ENCODE measurements at places on chromosomes 3 and 15.

DNA sequence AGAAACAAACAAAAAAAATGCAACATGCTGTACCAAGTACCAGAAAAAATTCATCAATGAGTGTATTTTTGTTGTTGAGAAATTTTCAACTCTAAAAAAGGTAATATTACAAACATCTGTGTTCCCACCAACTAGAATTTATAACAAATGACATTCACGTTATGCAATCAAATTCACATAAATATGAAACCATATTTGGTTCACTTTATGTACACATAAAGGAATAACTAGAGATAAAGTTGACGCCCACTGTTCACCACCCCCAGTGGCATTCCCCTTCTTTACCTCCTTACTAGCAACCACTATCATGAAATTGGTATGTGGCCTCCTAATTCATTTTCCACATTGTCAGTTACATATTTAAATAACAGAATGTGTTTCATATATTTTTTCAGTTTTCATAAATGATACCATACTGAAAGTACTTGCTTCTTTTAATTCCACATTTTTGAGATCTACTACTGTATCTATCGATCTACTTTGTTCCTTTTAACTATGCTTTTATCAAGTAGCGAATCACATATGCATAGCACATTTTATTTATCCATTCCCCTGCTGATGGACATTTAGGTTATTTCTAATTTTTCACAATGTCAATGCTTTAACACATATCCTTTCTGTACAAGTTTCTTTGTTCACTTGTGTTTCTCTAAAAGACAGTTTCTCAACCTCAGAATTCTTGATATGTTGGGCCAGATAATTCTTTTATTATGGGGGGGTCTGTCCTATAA lies 34.5 kb downstream of the TBC1D5 start:
- no peak for DNase-seq

DNA sequence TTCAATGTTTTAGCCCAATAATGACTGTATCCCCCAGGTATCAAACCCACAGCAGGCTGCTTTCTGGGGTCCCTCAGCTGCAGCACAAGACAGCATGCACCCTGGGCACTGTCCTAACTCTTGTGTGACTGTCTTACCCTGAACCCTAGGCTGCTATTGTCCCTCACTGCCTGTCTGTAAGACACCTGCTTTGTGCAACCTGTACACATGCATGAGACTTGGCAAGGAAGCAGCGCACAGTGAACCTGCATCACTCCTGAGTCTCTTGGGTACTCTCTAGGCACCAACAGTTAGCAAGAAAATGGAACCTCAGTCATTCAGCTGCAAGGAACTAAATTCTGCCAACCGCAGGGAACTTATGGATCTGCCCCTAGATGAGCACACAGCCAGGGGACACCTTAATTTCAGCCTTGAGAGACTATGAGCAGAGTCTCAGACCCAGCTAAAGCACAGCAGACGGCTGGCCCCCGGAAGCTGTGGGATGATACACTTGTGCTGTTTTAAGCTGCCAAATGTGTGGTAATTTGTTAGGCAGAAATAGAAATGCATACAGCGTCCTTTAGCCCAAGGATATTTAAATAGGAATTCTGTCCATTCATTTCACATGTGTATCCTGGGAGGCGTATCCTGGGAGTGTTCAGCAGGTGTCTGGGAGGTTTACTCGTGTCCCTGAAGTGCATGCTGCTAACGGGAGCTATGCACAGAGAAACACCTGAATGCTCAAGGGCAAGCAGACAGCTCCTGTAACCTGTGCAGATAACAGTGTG lies 223.8 kb downstream of the KLF13 start:
- no peak for DNase-seq

DNA sequence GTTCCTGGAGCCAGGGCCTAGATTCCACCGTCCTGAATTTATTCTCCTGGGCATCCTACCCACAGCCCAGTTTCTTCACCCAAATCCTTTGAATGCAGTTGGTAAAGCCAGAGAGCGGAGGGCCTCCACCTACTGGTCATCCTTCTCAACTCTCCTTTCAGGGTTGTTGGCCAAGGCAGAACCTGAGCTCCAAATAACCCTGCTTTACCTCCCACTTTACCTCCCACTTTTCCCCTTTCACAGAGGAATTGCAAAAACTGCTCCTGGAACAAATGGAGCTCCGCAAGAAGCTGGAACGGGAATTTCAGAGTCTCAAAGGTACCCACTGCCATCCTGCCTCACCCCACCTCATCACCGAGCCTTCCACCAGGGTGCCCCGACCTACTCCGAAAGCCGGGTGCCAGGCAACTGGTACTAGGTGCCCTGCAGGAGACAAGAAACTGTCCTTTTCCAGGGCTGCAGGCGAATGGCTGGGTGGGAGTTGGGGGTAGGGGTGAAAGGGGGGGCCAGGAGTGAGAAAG lies 6.8 kb downstream of the SKOR1 start:
- DNase-seq = no peak

- DNase-seq = no peak
These were observed 46.8 kb downstream of the CMTM6 start for GRCh38 chr3:32455609-32456428.

DNA sequence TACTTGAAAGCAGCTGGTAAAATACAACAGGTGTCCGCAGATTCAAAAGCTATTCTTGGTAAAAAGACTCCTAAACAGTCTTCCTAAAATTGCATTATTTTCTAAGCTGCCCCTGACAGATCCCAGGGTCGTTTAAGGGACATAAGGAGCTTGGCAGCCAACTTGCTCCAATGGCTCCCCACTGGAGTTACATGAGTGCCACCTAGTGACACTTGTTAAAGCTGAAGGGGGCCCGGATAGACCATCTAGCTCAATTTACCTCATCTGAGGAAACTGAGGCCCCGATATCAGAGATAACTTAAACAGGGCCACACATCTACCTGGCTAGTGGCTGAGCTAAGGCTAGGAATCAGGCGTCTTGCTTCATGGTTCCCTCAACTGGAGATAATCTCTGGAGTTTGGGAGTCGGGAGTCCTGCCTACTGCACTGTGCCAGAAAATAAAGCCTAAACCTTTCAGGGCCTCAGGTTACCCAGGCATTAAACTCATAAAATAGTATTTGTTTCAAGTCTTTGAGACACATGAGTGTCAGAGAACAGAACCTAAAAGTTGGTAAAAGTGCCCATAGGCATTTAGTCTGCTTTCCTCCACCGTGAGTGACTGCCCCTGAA lies 6.5 kb upstream of the TBC1D23 start:
- DNase-seq = no peak

- no peak for DNase-seq
These were observed 5.6 kb upstream of the MECOM start for GRCh38 chr3:169668957-169669741.

DNA sequence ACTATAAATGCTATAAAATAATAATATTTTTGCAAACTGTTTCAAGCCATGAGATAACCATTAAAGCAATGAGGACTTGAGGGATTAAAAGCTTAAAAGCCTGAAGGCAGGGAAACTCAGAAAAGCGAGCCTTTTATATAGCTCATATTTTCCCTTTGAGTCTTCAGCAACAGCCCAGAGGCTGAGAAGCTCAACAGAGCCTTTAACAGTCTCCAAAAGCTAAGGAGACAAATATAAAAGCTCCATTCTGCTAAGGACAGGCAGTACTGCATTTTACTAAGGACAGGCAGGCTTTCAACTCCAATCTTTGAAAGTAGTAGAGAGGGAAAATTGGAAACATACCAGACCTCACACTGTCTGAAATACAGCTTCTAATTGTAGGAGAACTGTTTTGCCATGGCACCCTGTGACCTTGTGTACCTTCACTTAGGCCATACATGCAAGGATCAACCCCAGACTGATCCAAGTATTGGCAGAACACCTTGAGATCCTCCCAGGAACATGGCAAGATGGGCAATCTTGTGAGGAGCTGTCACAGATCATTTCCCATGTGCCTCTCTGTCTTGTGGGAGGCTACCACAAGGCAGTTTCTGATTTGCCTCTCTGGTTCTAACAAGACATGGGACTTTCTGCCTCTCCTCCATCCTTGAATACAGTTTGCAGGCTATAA lies 53.1 kb upstream of the ARNT2 start:
- no peak for DNase-seq

DNA sequence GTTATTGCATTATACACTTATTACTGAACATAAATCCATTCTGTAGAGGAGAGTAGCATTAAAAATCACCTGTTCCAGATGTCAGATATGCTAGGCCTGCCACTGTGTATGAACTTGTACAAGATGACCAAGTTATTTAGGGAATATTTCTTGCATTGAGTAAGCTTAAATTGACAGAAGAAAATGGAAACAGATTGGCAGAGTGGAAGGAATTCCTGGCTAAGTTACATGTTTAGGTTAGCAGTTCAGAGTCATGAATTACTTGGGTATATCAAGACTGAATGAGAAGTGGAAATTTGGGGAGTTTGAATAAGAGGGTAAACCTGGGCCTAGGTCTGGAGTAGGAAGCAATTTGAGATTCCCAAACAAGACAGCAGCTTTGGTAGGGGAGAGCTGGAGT lies 44.6 kb downstream of the ARHGAP31 start:
- no peak for DNase-seq

- DNase-seq = no peak
These were observed 77.2 kb upstream of the KCNMB2 start for GRCh38 chr3:178459038-178459410.

- DNase-seq = no peak
These were observed 69.8 kb upstream of the PROK2 start for GRCh38 chr3:71854706-71855105.

DNA sequence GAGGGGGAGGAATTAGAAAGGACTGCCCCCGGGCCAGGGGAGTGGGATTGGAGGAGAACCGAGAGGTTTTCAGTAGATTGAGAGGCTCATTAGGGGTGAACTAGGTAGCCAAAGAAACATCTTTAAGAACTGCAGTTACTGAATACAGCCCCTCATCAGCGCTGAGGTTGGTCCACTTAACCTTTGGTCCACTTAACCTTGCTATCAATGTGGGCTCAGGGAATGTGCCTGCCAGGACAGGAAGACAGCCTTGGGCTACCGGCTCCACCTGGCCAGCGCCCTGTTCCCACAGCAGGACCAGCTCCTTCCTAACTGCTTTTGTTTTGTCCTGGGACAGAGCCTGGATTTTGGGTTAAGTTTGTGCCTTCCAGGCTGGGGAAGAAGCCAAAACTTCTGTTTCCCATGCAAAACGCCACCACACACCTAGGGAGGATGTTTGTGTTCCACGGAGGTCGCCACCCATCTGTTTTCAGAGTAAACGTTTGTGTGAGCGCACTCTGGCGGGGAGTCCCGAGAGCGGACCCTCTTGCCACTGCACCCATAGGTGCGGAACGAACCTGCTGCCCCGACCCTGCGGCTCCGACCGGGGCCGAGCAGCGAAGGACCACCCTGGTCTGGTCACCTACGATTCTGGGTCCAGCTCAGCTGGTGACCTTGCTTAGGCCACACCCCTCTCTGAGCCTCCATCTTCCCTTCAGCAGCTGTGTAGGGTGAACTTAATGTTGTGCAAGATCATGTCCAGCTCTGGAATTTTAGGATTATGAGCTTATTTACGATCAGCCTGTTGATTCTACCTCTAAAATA lies 107.4 kb downstream of the VGLL4 start:
- DNase-seq = no peak

DNA sequence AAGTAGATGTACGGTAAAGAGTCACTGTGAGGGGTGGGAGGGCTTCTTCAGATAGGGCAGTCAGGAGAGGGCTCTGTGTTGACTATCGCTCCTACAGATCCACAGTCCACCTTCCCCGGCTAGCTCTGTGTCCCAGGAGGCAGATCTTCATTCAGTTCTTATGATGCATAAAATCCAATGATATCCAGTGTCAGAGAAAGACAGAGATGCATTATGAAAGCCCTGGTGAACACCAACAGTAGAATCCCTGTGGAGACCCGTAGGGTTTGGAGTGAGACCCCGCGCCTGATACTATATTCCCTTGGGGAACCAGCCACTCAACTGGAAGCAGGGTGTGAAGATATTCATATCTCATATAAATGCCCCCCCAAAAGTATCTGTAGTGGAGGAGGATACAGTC lies 119.8 kb upstream of the SLCO3A1 start:
- DNase-seq = no peak

DNA sequence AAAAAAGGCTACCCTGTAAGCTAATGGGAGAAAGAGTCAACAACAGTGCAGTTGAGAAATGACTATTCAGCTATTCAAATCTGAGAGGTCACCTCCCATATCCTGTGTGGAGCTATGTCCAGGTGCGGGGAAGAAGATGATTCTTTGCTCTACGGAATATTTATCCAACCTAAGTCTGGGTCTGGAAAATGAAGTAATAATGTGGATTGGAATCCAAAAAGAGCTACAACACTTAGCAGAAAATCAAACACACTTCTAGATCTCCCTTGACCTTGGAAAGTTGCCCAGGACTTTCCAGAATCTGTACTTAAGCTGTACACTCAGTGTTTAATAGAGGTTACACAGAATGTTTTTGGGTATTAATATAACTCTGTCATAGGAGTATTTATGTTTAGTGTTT lies 251.9 kb downstream of the NAALADL2 start:
- no peak for DNase-seq

DNA sequence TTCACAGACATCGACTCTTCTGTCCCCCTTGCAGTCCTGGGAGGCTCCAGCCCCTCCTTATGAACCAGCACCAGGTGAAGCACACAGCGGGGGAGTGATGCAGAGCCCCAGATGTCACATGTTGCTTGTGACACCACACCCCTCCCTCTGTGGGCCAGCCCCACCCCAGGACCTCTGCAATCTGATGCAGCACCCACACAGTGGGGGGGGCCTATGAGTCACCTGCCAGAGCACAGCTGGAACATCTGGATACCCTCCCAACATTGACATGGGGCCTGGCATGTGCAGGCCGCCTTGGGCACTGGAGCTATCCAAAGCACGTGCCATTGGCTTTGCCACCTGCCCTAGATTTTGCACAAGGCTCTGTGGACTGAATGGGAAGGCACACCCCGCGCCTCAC lies 70.5 kb downstream of the FEM1B start:
- no peak for DNase-seq

Data from stimulated activated CD8-positive, alpha-beta memory T cell treated with anti-CD3 and anti-CD28 coated beads, Interleukin-4, amount 100 ng/mL, for 4 hours (primary cell).